ENCODE measurements at places on chromosomes 13 and 19. TPM values are rescaled to one million over a fixed set of nuclear protein-coding genes. Genes with fewer than 3 reads are reported as not detected.

- H3K4me1 ChIP-seq: peaks cover 9% of the 10 kb centered on the region
- no peak for DNase-seq
- no peaks in the 10 kb centered on the region for H3K36me3 ChIP-seq
- H3K27me3 ChIP-seq: no peaks in the 10 kb centered on the region
- no peak overlapping the region for H3K4me3 ChIP-seq
Measured at GRCh38 chr13:40345654-40346372, 320.6 kb downstream of the FOXO1 start.

C1QTNF9B gene
- total RNA-seq: not detected

KLK4 gene
- total RNA-seq: not detected

GRCh38 chr13:69199664-69200063 lies 908.0 kb upstream of the ATXN8OS start:
- H3K27me3 ChIP-seq: no peaks in the 10 kb centered on the region
- H3K36me3 ChIP-seq: no peaks in the 10 kb centered on the region
- no peak overlapping the region for H3K4me3 ChIP-seq
- H3K27ac ChIP-seq: no peak overlapping the region
- no peak for DNase-seq

DNA sequence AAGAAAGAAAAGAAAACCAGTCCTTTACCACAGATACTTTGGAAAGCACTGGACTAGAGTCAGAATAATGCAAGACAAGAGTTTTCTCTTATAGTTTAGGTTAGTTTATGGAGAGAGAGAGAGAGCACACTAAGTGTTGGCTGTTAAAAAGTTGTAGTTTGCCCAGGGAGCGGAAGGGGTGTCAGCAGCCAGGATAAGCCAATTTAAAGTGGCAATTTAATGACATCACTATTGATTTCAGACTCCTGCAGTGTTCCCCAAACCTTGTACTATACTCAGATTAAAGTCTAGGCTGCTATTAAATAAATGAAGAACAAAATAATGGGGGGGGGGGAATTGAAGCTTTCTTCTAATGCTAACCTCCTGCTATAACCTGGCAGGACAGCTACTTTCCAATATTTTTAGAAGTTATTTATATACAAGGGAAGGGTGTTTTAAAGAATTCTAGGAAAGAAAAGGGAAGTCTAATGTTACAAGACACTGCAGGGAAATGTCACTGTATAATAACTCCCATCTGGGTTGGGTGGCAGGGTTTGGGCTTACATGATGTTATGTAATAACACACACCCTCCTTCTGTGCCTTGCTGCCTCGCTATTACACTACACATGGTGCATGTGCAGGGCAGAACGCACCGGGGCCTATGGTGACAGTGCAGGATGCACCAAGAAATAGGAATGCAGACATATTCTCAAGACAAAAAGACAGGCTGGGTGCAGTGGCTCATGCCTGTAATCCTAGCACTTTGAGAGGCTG lies 19.9 kb downstream of the TPT1 start:
- peaks cover 6% of the 10 kb centered on the region for H3K4me1 ChIP-seq
- H3K27me3 ChIP-seq: no peaks in the 10 kb centered on the region
- no peaks in the 10 kb centered on the region for H3K36me3 ChIP-seq
- no peak for DNase-seq
- no peak overlapping the region for H3K4me3 ChIP-seq
- no peak overlapping the region for H3K27ac ChIP-seq
